ENCODE measurements at places on chromosomes 16 and 17.

GRCh38 chr17:66755101-66755943 lies 79.6 kb upstream of the CACNG5 start:
- DNase-seq = no peak

- DNase-seq = no peak
Measured at GRCh38 chr17:288802-289356, 63.7 kb downstream of the RPH3AL start.

- no peak for DNase-seq
Measured at GRCh38 chr17:73713136-73713535, 68.9 kb upstream of the SDK2 start.

- DNase-seq = no peak
Measured at GRCh38 chr16:21950782-21951521, 2.2 kb upstream of the UQCRC2 start.

DNA sequence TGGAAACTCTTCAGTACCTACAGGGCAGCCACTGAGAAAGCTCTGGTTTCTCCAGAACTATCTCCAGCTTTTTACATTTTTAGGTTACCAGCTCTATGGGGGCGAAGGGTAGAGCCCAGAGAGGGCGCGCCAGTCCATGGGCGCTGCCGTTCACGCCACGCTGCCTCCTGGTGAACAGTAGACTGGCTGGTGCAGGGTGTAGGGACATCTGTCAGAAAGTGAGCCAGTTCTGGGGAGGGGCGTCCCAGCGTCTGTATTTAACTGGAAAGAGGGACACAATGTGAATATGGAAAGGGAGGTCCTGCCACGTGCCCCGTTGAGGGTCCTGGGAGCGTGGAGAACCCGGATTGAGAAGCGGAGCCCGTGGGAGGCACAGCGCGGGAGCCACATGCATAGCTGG lies 16.4 kb upstream of the CLEC18A start:
- no peak for DNase-seq

GRCh38 chr16:7303660-7304200 lies 28.9 kb upstream of the RBFOX1 start:
- no peak for DNase-seq

- DNase-seq = no peak
Measured at GRCh38 chr17:673200-673681, 41.4 kb downstream of the VPS53 start.

GRCh38 chr17:49214676-49215360 lies 4.3 kb downstream of the ABI3 start:
- no peak for DNase-seq

GRCh38 chr17:29051731-29052130 lies 8.8 kb downstream of the PIPOX start:
- no peak for DNase-seq

DNA sequence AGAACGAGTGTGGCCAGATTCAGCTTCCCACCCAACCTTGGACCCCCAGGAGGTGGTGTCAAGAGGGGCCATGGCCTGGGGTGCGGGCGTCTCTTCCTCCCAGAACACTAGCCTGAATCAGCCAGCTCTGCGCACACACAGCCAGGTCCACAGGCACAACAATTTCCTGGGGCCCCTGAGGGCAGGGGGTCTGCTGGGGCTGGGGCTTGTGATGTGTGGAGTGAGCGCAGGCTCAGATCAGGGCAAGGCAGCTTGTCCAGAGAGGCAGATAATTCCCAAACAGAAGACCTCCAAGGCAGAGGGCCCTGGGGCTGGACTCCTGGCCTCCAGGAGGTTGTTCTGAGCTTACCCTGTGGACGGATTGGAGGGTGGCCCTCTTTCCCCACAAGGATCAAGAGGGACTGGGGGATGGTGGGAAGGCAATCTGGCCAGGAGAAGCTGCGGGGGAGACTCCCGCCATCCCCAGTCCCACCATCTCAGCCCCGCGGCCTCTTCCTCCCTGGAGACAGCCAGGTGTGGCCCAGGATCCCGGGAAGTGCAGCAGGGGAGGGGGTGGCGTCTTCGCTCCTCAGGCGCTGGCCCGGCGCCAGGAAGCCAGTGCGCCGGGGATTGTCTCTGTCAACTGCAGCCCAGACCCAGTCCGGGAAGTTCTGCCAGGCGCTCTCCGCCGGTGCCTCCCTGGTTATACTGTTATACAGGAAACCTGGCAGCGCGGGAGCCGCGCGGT lies 52.0 kb upstream of the AMZ2 start:
- DNase-seq = no peak

GRCh38 chr17:27415120-27415795 lies 41.0 kb upstream of the KSR1 start:
- DNase-seq = no peak

- DNase-seq = no peak
Measured at GRCh38 chr17:46773676-46774075, 44.8 kb downstream of the WNT3 start.

- DNase-seq = no peak
Measured at GRCh38 chr16:78288888-78289287, 189.4 kb downstream of the WWOX start.

- no peak for DNase-seq
Measured at GRCh38 chr17:73249700-73250099, 12.0 kb downstream of the CPSF4L start.

GRCh38 chr16:1509307-1510221 lies 16.4 kb downstream of the TELO2 start:
- DNase-seq = no peak

GRCh38 chr17:2402544-2402943 lies 1.7 kb upstream of the MNT start:
- no peak for DNase-seq

DNA sequence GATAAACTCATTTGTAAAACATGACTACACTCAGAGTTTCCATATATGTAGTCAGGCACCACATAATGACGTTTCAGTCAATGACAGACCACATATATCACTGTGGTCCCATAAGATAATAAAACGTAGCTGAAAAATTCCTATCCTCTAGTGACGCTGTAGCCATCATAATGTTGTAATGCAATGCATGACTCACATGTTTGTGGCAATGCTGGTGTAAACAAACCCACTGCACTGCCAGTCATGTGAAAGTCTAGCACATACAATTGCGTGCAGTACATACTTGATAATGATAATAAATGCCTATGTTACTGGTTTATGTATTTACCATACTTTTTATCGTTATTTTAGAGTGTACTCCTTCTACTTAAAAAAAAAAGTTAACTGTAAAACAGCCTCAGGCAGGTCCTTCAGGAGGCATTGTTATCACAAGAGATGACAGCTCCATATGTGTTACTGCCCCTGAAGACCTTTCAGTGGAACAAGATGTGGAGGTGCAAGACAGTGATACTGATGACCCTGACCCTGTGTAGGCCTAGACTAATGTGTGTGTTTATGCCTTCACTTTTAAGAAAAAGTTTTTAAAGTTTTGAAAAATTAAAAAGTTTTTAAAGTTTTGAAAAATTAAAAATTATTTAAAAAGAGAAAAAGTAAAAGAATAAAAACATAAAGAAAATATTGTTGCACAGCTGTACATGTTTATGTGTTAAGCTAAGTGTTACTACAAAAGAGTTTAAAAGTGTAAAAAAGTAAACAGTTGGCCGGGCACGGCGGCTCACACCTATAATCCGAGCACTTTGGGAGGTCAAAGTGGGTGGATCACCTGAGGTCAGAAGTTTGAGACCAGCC lies 9.0 kb downstream of the STAT5B start:
- DNase-seq = peak; percentile 26

DNA sequence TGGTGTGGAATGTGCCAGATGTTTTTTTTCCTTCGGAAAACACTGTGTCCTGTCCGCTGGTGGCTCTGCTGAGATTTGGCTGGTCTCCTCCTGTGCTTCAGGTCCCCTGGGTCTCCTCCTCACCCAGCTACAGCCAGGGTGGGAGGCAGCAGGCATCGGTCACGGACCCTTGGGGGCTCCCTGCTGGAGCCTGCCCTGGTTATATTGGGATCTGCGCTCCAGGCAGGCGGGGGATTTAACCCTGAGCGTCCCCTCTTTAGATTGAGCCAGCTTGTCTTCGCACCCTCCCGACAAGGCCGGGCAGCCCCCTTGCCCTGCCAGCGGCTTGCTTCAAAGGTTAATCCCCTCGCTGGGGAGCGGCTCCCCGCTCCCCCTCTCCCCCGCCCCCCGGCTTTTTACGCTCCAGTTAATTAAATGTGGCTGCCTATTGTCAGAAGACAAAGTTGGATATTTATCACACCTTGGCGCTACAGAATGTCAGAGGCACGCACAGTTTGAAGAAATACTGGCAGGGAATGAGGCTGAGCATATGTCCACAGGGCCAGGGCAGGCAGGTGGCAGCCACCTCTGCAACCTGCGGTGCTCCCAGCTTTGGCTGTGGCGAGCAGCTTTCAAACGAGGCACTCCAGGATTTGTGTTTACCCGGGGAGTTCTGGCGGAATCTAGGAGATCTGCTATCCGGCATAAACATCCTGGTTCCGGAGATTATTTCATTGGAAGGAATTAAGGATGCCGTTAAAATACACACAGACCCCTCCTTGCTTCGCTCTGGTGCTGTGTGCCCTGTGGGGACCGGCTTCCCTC lies 38.2 kb upstream of the GSE1 start:
- DNase-seq = no peak

GRCh38 chr17:4610656-4611055 lies 26.3 kb downstream of the SMTNL2 start:
- no peak for DNase-seq

DNA sequence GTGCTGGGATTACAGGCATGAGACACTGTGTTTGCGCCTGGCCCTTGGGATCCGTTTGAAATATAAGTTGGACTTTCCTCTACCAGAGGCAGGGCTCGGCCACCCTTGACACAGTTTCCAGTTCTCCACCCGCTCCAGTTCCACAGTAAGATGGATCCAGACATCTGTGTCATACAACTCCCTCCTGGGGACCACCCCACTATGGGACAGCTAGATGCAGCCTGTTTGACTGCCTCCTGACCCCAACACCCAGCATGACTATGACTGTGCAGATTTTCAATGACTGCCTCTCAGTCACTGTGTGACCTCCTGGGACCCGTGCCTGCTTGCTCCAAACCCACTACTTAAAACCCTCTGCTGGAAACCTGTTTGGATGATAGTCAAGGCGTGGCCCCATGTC lies 166.7 kb downstream of the IRF8 start:
- DNase-seq = no peak

DNA sequence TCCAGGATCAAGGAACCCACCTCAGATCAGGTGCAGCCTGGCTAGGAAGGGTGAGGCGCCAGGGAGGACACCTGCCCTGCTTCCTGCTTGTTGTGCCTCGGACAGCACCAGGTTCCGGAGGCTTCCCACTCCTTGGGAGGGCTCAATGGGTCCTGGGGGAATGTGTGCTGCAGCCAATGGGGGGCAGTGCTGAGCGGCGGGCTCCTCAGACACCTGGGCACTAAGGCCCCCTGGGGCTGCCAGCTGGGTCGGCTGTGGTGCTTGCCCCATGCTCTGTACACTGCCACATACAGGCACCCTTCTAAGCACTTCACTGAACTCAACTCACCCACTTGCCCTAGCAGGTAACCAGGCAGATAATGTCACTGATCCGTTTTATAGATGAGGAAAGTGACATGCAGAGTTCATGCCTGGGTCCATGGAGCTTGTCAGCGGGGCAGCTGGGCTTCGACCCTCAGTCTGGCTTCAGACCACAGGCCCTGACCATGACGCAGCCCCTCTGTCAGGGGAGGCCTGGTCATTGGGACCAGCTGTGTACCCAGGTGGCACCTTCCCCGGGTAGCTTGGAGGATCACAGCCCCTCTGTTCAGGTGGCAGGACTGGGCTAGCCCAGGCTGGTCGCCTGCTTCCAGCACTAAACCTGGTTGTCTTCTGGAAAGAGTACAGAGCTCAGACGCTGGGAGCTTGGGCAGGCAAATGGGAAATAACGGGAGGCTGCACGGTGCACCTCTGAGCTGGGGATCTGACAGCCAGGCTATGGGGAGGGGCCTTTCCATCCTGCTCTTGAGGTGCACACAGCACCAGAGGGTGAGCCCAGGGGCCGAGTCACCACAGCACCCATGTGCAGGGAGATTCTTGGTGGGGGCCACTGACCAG lies 8.2 kb downstream of the FN3K start:
- no peak for DNase-seq

- DNase-seq = no peak
Measured at GRCh38 chr17:19384723-19385391, 2.1 kb downstream of the MFAP4 start.

- no peak for DNase-seq
Measured at GRCh38 chr17:40461732-40462342, 18.6 kb downstream of the IGFBP4 start.

- no peak for DNase-seq
Measured at GRCh38 chr16:71627731-71628181, 1.8 kb downstream of the MARVELD3 start.

DNA sequence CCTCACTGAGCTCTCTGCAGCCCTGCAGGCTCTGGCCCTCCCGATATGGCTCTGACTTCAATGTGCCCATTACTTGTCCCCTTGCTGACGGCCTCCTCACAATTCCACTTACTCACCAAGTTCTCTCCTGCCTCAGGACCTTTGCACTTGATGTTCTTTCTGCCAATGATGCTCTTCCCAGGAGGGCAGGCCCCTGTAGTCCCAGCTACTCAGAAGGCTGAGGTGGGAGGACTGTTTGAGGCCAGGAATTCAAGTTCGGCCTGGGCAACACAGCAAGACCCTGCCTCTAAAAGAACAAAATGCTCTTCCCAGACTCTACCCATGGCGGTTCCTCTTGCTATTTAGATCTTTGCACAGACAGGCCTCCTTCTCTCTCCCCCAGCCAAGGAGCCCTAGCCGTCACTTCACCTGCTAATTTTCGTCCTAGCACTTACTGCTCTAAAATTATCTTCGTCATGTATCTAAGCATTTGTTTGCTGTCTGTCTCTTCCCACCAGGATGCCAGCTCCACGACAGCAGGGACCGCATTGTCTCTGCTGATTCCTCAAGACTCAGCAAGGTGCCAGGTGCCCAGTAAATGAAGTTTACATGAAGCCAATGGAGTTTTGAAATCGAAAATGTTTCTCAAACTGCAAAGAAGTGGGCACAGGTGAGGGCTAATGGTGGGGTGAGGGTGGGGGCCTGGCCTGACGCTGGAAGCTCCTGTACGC lies 626 bp upstream of the RAI1 start:
- DNase-seq = no peak

- DNase-seq = no peak
Measured at GRCh38 chr16:23682181-23682580, 3.5 kb downstream of the PLK1 start.

- DNase-seq = no peak
Measured at GRCh38 chr16:68626557-68626956, 18.6 kb upstream of the CDH3 start.

GRCh38 chr17:80944326-80944725 lies 47.3 kb upstream of the CHMP6 start:
- DNase-seq = no peak

- DNase-seq = no peak
Measured at GRCh38 chr16:17470908-17471718, at the start of gene XYLT1. Gene XYLT1 (minus strand): TSS chr16:17470960. CDS start chr16:17470796, 164 bp downstream.

- no peak for DNase-seq
Measured at GRCh38 chr17:52737071-52737470, 578.6 kb upstream of the CA10 start.

GRCh38 chr17:2435862-2436261 lies 35.0 kb upstream of the MNT start:
- DNase-seq = no peak

GRCh38 chr16:53502331-53503269 lies at the start of gene AKTIP:
Gene AKTIP (minus strand): TSS chr16:53503209. CDS start chr16:53500259, 2,950 bp downstream.
- no peak for DNase-seq
